Aortic smooth muscle cell (primary cell): ENCODE measurements at places on chromosomes 5 and 9. TPM values are rescaled to one million over a fixed set of nuclear protein-coding genes. Genes with fewer than 3 reads are reported as not detected.

The TAF11L10 gene
- total RNA-seq, result not detected in 2 replicates

The TLX3 gene
- not detected in 2 replicates for total RNA-seq

The DOLK gene
- 28.4 and 30.3 TPM in 2 replicates for total RNA-seq

The BTNL8 gene
- total RNA-seq, result not detected in 2 replicates

The PRRC2B gene
- total RNA-seq, result 30.5 and 42.6 TPM in 2 replicates

The PCDHGA9 gene
- total RNA-seq, result 2.9 and 5.7 TPM in 2 replicates

The FOXD4L6 gene
- 0.06 TPM in 1 of 2 replicates, not detected in the other for total RNA-seq

The PCDHGB2 gene
- total RNA-seq, result 3.4 and 5.9 TPM in 2 replicates

The CD274 gene
- 2.1 and 2.4 TPM in 2 replicates for total RNA-seq

The F2RL2 gene
- 1.7 and 4.2 TPM in 2 replicates for total RNA-seq

The ELAVL2 gene
- total RNA-seq, result 0.12 and 0.13 TPM in 2 replicates

The RIMOC1 gene
- total RNA-seq, result 15.3 and 19.3 TPM in 2 replicates

The MARCHF3 gene
- total RNA-seq, result 20.0 and 22.3 TPM in 2 replicates

The GRXCR2 gene
- not detected in 2 replicates for total RNA-seq

The AGXT2 gene
- not detected in 2 replicates for total RNA-seq

The SPATA31A7 gene
- total RNA-seq, result not detected in 2 replicates

The GADD45G gene
- total RNA-seq, result 0.31 and 0.53 TPM in 2 replicates

The FCN2 gene
- not detected in 2 replicates for total RNA-seq

The PHYHD1 gene
- 5.7 and 9.8 TPM in 2 replicates for total RNA-seq

The AJM1 gene
- 1.1 TPM in 2 replicates for total RNA-seq

The FOXE1 gene
- not detected in 2 replicates for total RNA-seq

The TYRP1 gene
- 0.37 TPM in 1 of 2 replicates, not detected in the other for total RNA-seq

The OR13J1 gene
- total RNA-seq, result not detected in 2 replicates

The PSMD5 gene
- total RNA-seq, result 21.5 and 29.2 TPM in 2 replicates

The SPATA31A3 gene
- total RNA-seq, result not detected in 2 replicates

The MSANTD3 gene
- total RNA-seq, result 54.7 and 58.9 TPM in 2 replicates

The MCTP1 gene
- total RNA-seq, result 2.1 and 4.4 TPM in 2 replicates

The POU5F2 gene
- total RNA-seq, result 0.53 and 0.99 TPM in 2 replicates

The GDNF gene
- not detected in 2 replicates for total RNA-seq

The ARID3C gene
- 0.31 TPM in 1 of 2 replicates, not detected in the other for total RNA-seq

The INVS gene
- total RNA-seq, result 25.6 and 30.7 TPM in 2 replicates

The TMED9 gene
- total RNA-seq, result 178 and 212 TPM in 2 replicates

The ZNF189 gene
- 16.9 and 18.2 TPM in 2 replicates for total RNA-seq

The FAM163B gene
- not detected in 2 replicates for total RNA-seq

The MAP1B gene
- 135 and 251 TPM in 2 replicates for total RNA-seq

The CD74 gene
- total RNA-seq, result 1.5 and 1.6 TPM in 2 replicates

The PLPP7 gene
- total RNA-seq, result 15.0 and 16.9 TPM in 2 replicates

The ANKRD31 gene
- 0.06 and 0.13 TPM in 2 replicates for total RNA-seq

The NR6A1 gene
- total RNA-seq, result under 0.01 and 0.44 TPM in 2 replicates

The SPINK5 gene
- 0.13 TPM in 1 of 2 replicates, not detected in the other for total RNA-seq

The FOXD4L4 gene
- under 0.01 and 0.26 TPM in 2 replicates for total RNA-seq

The ECSCR gene
- 6.8 and 13.7 TPM in 2 replicates for total RNA-seq
